ENCODE measurements at places on chromosomes 1 and 21.

GRCh38 chr1:112144733-112145426 lies 155.4 kb upstream of the KCND3 start:
- no peak for DNase-seq

GRCh38 chr1:118185084-118185832 lies at the start of gene SPAG17:
Gene SPAG17, minus strand, starts transcription at chr1:118185228. Its CDS starts 71 bp downstream, at chr1:118185157.
- no peak for DNase-seq

- DNase-seq: no peak
These were observed 635.7 kb downstream of the KIF26B start for GRCh38 chr1:245790441-245790840.

GRCh38 chr1:84424513-84425149 lies 26.3 kb downstream of the DNASE2B start:
- DNase-seq: no peak

DNA sequence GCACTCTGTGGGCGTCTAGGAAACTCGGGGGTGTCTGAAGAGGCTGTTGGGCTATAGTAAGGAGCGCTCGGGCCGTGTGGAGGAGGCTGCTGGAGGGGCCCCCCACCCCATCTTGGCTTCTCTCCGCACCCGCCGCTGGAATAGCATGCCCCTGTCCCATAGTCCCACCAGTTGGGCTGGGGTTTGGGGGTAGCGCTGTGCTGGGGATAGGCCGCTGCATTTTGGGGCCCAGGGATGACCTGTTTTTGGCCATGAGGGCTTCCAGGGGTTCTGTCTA lies 511 bp downstream of the EFNA3 start:
- no peak for DNase-seq

- DNase-seq: no peak
These were observed 109.1 kb downstream of the MRPS6 start for GRCh38 chr21:34182436-34182835.

- DNase-seq: no peak
These were observed 3.5 kb downstream of the HPCA start for GRCh38 chr1:32889731-32890278.

DNA sequence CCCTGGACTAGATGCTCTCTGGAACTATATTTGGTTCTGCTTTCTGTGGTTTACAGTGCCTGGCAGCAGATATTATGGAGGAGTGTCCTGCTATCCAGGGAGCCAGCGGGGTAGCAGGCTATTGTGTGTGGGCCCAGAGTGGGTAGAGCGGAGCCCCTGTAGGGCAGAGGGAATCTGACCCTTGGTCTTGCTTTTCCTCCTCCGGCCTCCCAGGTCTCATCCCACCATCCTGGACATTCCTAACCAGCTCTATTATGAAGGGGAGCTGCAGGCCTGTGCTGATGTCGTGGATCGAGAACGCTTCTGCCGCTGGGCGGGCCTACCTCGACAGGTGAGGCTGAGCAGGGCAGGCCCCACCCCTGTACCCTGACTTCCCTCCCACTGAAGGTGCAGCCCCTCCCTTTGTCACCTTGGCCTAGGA lies 9.1 kb downstream of the RHOC start:
- DNase-seq: no peak

- DNase-seq: no peak
These were observed 231.1 kb upstream of the NRIP1 start for GRCh38 chr21:15295875-15296274.

DNA sequence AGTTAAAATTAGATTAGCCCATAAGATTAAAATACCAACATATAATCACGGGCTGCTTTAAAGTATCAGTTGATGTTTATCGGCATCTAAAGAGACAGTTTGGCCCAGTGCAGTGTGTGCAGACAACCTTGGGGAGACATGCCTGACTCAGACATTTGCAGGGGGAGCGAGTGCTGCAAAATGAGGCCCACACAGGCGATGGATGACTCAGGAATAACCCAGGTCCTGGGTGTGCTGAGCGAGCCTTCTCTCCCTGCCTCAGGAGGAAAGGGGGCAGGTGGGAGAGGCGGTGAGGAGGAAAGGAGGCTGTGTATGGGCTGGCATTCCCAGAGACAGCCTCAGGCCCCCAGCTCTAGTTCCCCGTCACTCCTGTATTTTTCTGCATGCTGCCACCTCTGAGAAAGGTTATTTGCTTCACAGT lies 9.0 kb downstream of the SLC9A1 start:
- no peak for DNase-seq

DNA sequence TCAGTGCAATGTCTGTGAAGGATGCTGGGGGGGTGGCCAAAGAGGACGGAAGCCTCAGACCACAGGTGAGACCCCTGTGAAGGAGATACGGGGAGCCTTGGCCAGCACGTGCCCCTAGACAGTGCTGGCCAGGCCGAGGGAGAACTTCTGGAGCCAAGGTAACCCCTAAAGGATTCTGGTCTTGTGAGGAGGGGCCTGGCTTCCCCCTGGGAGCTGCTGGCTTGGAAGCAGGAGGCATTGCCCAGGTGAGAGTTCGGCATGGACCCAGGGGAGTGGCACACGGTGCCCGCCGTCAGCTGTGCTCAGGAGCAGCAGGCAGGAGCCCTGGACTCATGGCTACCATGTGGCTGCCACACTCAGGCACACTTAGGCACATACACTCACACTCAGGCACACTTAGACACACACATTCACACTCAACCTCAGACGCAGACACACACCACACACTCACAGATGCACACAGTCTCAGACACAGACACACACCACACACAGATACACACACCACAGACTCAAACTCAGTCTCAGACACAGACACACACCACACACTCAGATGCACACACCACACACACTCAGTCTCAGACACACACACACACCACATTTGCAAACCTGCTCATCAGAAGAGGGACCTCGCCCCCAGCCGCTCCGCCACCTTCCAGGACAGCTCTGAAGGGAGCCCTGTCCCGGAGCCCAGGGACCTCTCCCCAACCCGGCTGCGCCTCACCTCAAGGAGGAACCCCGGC lies 1.1 kb upstream of the COL6A2 start:
- DNase-seq: no peak

- no peak for DNase-seq
These were observed 82.1 kb upstream of the ARHGEF16 start for GRCh38 chr1:3372317-3372716.

DNA sequence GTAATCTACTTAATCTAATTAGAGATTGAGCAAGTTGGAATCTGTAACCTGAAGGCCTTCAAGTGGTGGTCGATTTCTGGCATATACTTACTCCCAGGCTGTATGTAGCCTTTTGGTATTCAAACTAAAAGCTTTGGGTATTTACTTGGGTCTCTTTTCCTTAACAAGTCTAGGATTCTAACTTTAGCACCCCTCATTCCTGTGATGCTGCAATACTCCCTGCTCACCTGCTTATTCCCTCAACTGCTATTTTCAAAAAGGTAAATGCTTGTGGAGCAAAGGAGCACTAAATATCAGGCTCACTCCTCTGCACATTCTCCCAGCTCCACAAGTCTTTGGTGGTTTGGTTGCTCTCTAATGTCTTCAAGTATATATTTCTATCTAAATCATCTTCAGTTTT lies 68.0 kb upstream of the CYYR1 start:
- no peak for DNase-seq

DNA sequence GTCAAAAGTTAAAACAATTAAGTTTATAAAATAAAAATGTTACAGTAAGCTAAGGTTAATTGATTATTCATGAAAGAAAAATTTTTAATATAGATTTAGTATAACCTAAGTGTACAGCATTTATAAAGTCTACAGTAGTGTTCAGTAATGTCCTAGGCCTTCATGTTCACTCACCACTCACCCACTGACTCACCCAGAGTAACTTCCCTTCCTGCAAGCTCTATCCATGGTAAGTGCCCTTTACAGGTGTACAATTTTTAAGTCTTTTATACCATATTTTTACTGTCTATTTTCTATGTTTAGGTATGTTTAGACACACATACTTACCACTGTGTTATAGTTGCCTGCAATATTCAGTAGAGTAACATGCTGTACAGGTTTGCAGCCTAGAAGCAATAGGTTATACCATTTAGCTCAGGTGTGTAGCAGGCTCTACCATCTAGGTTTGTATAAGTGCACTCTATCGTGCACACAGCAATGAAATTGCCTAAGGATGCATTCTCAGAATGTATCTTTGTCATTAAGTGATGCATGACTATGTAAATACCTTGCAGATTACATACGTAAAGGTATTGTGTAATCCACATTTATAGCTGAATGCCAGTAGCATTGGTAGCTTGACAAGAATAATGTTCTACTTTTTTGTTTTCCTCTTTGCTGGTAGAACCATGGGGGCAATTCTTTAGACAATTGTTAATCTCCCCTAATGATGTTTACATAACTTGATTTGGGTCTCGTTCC lies 35.7 kb upstream of the GPR88 start:
- no peak for DNase-seq

- no peak for DNase-seq
These were observed 29.4 kb upstream of the VASH2 start for GRCh38 chr1:212920896-212921295.

DNA sequence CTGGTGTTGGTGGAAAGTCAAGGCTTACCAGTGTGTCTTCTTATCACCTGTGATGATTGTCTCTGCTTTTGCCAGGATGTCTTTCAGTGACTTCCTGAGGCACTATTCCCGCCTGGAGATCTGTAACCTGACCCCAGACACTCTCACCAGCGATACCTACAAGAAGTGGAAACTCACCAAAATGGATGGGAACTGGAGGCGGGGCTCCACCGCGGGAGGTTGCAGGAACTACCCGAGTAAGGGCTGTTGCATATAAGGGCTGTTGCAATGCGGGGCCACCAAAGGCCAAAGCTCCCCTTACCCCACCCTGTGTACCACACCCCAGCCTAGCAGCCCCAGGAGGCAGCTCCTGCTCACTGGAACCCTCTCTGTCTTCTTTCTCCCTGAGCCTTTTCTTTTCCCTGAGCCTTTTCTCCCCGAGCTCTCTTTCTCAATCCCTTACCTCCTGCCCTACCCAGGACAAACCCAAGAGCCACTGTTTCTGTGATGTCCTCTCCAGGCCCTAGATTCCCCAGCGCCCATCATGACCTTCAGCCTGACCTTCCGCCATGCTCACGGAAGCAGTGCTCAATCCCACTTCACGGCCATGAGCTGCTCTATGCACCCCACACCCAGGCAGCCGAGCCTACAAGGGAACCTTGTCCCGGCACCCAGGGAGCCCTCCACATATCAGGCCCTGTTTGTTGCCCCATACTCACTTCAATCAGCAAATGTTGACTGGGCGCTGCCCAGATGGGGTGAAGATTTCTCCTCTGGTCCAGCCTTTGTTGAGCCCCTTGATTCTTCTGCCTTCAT lies 40.6 kb downstream of the CAPN2 start:
- no peak for DNase-seq

DNA sequence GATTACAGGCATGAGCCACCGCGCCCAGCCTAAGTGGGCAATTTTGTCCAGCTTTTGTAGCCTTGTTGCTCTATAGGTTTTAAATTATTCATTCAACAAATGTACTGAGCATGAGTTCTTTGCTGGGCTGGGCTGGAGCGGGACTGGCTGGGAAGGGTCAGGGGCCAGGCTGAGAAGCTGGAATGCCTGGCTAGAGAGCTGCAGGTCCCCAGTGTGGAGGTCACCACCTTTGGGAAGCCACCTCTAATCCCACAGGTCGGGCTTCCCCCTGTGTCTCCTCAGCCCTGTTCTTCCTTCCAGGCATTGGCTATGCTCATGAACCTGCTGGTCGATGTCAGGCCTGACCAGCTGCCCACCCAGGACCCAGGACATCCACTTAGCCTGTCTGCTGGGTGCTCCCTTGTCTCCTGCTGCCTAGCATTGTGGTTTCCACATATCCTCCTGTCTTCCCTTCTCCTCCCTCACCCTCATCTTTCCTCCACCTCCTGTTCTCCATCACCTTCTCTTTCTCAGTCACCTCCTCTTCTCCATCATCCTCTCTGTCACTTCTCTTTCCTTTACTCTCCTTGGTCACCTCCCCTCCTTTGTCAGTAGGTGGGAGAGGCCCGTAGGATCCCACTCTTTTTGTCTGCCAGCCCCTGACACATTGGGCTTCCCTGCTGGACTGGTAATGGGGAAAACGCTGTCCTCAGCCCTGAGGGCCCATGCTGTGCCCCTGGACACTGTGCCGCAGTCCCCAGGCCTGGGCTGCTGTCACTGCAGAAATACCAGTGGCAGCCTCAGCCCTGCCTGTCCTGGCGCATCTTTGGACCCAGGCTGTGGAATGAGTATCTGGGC lies 23.8 kb downstream of the SERINC2 start:
- DNase-seq: no peak

GRCh38 chr1:243343970-243344937 lies 88.4 kb downstream of the SDCCAG8 start:
- no peak for DNase-seq
